CD4-positive, alpha-beta T cell treated with Interleukin-4 for 1 hour (primary cell): ENCODE measurements at places on chromosomes 7 and 10.
A peak's percentile ranks its signal among the peaks of the same experiment; 100 is the strongest.

GRCh38 chr7:39406467-39406866, 159.7 kb upstream of the YAE1 start:
- DNase-seq: no peak

DNA sequence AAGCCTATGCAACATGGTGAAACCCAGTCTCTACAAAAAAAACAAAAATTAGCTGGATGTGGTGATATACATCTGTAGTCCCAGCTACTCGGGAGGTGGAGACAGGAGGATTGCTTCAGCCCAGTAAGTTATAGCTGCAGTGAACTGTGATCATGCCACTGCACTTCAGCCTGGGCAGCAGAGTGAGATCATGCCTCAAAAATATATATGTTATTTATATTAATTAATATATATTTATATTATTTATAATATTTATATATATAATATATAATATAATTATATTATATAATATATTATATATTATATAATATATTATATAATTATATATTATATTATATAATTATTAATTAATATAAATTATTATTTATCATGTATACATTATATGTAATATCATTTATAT, 1158.4 kb upstream of the AUTS2 start:
- no peak for DNase-seq

DNA sequence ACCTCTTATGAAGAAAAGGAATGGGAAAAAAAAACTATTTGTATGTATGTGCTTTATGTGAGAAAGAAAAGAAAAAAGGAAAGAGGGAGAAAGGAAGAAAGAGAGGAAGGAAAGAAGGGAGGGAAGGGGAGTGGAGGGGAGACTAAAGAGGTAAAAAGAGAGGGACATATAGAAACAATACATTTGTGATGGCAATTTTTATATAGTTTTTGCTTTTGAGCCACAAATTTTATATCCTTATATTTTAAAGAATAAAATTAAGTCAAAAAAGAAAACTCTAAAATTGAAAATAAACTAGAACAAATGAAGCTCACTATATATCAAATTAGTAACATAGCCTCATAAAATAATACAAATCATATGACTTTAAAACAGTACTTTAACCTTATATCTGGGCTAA, 11.0 kb downstream of the C7orf25 start:
- DNase-seq: no peak

- no peak for DNase-seq
Observed at GRCh38 chr10:43390759-43391158, 18.2 kb downstream of the HNRNPF start.

GRCh38 chr7:43758029-43758821, at the start of gene BLVRA:
Gene BLVRA, plus strand, starts transcription at chr7:43758680. Its CDS starts 12,479 bp downstream, at chr7:43771159.
- DNase-seq: peak; percentile 75

DNA sequence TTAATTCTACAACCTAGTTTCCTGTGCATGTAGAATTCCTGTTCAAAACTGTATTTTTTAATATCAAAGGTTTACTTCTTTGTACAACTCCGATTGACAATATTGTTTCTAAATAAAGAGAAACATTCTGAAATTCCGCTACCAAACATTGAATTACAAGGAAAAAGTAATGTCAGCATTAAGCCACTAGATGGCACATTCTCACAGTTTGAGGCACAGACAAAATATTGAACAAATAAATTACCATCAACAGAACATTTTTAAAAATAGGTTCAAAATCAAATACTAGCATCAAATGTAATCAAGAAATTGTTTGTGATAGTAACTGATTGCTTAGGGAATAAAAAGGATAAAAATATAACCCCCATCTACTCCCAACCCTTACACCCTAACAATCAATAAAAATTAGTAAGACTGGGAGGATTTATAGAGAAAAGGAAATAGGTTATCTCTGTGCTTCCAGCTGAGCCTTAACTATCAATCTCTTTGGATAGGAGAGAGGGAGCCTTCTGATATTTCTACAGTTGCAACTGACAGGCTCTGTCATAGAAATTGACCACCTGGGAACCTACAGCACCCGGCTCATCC, 86.6 kb upstream of the C7orf33 start:
- peak; percentile 60 for DNase-seq

GRCh38 chr10:67843284-67843683, 5.3 kb upstream of the DNAJC12 start:
- DNase-seq: no peak

- DNase-seq: no peak
Observed at GRCh38 chr7:8516976-8517375, 83.6 kb downstream of the NXPH1 start.

GRCh38 chr10:22017283-22018020, 13.9 kb upstream of the DNAJC1 start:
- DNase-seq: no peak

GRCh38 chr10:107054469-107055156, 109.9 kb downstream of the SORCS1 start:
- no peak for DNase-seq

- no peak for DNase-seq
Observed at GRCh38 chr7:108266035-108266434, 135.9 kb upstream of the LAMB4 start.

- no peak for DNase-seq
Observed at GRCh38 chr7:317643-318405, 27.9 kb downstream of the FOXL3 start.

GRCh38 chr10:82736305-82736704, 861.3 kb downstream of the NRG3 start:
- DNase-seq: no peak

- no peak for DNase-seq
Observed at GRCh38 chr10:21217748-21218367, 307.6 kb downstream of the SKIDA1 start.

DNA sequence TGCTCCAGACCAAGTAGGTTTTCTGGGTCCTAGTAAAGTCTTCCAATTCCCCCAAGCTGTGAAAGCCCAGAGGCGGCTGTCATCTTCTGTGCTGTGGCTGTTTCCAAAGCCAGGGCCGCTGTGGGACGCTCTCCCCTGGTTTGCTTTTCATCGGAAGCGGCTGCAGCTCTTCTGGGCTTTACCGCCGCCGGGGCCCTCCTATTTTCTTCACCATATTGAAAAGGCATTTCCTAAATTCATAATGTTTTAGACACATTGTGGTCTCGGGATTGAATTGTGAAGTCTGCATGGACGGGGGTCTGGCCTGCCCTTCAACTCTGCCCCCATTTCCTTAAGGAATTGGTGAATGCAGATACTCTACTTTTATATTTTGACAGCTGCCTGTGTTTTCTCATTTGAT, 551.4 kb upstream of the MGMT start:
- DNase-seq: no peak

- DNase-seq: no peak
Observed at GRCh38 chr10:35172574-35172973, 45.9 kb downstream of the CREM start.
